ENCODE measurements at places on chromosomes 11 and 22.

DNA sequence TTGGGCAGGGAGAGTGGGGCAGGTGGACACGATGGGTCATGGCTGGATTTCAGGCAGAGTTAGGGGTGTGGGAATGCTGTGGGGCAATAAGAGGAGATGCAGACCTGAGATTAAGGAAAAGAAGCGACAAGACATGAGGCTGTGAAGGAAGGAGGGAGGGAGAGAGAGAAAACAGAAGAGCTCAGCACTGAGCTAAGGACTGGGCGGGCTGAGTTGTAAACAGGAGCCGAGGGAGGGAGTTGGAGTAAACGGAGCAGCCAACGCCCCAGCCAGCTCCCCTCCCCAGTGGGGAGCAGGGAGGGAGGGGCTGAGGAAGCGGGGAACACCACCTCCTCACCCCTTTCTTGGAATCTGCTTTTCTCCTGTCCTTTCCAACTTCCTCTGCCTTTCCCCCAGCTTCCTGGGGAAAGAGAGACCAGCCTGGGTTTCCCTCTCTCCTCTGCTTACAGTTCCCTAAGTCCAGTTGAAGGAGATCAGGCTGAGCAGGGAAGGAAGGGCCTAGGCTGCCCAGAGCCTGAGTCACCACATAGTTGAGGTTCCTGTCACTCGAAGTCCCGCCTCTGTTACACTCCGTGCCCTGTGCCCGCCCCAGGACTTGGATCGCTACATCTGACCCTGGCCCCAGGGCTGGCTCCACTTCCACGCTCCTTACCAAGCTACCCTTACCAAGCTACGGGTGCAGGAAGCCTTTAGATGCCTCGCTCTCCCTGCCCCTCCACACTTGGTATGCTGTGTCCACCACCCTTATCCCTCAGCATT lies 6.7 kb upstream of the AHNAK start:
- DNase-seq = no peak

GRCh38 chr11:114015117-114015516 lies 40.2 kb downstream of the HTR3A start:
- DNase-seq = no peak

DNA sequence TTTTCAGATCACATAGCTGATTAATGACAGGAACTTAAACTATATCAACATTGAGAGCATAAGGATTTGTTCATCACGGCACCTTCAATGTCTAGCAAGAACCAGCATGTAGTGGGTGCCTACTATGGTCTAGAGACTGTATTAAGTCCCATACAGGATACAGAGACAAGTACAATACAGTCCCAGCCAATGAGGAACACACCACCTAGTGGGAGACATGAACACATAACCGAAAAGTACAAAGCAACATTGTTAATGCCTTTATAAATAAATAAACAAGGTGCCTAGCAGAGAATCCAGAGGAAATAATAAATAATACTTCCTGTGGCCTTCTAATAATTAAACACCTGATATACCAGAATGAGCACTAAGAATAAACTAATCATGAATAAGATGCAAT lies 87.7 kb upstream of the OPCML start:
- DNase-seq = no peak

- DNase-seq = no peak
These were observed 160.9 kb downstream of the ADAMTS15 start for GRCh38 chr11:130609121-130610035.

DNA sequence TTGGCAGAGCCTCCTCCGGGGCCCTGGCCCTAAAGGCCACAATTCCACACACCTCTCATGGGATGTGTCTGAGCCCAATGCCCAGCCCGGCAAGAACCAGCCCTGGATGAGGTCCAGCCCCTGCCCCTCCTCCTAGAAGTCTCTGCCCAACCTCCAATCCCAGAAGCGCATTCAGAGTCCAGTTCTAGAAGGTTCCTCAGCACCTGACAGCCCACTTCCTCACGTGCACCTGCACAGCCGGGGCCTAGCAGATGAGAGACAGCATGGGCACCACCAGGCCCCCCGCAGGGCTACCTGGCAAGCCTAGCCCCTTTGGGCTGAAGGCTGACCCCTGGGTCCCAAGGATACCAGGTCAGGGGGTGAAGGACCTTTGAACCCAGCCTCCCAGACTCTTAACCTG lies 11.5 kb upstream of the CDKN1C start:
- DNase-seq = no peak

DNA sequence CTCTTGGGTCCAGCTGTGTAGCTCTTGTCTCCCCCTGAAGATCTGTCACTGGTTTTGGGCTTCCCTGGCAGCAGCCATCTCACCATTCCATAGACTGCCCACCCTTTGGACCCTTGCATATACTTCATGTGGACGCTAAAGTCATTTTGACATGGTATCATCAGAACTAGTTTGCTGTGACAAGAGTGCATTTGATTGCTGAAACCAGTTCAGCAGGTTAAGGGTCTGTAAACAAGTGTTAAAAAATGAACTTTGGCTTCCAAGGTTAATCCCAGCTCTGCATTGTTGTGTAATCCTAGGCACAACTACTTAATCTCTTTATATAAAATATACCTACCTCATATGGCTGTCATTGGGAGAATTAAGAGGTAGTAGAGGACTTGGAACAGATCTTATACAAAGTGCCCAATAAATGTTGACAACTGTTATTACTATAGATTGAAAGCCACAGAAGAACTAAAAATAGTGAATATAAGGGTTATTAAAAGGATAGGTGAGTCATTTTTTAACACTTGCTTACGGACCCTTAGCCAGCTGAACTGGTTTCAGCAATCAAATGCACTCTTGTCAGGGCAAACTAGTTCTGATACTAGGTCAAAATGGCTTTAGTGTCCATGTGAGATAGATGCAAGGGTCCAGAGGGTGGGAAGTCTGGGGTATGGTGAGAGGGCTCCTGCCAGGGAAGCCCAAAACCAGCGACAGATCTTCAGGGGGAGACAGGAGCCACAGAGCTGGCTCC lies 29.4 kb downstream of the CCDC90B start:
- DNase-seq = no peak

- DNase-seq = no peak
These were observed 84.8 kb downstream of the RTL6 start for GRCh38 chr22:44413211-44413610.

DNA sequence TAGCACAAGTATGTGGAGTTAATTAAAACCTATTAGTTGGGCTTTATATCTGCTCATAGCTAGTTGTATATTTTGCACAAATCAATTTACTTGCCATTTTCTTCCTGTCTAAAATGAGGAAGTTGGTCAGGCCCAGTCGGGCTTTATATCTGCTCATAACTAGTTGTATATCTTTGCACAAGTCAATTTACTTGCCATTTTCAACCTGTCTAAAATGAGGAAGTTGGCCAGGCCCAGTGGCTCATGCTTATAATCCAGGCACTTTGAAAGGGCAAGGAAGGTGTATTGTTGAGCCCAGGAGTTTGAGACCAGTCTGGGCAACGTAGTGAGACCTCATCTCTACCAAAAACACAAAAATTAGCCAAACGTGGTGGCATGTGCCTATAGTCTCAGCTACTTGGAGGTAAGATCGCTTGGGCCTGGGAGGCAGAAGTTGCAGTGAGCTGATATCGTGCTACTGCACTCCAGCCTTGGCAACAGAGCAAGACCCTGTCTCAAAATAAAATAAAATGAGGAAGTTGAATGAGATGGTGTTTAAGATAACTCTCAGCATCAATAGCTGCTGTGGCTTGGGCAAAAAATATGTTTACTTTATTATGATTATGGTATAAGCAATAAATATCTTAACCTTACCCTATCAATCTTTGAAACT lies 1558.6 kb upstream of the RAG2 start:
- DNase-seq = no peak

DNA sequence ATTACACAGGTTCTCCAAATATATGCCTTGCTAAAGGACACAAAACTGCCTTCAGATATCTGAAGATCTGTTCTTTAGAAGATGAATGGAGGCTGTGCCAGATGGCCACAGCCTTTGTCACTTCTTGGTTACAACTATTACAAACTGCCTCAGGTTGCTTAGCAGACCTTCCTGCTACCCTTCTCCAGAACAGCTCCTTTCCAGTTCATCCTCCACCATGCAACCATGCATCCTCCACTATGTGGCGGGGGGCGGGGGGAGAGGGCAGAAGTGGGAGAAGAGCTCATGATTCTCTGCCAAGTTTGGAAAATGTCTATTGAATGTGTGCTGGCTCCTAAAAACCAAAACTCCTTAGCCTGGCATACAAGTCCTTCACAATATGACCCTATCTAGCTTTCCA lies 267.5 kb downstream of the TTC28 start:
- DNase-seq = no peak

- DNase-seq = no peak
These were observed 52.1 kb downstream of the ALG9 start for GRCh38 chr11:111819161-111819828.

DNA sequence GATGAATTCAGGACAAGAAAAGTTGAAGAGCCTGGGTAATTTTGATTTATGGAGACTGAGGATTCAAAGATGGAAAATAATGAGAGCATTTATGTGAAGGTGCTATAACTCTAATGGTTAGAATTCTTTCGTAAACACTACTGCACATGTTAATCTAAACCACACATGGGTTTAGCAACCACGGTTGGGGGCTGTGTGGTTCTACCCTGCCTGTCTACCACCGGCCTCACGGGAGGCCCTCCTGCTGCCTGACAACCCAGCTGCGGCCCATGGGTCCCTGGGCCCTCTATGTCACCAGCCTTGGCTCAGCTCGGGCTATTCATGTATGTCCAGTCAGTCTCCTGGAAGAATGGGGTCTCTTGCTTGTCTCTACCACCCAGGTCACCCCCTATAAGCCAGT lies 68.5 kb upstream of the ARFGAP3 start:
- no peak for DNase-seq

DNA sequence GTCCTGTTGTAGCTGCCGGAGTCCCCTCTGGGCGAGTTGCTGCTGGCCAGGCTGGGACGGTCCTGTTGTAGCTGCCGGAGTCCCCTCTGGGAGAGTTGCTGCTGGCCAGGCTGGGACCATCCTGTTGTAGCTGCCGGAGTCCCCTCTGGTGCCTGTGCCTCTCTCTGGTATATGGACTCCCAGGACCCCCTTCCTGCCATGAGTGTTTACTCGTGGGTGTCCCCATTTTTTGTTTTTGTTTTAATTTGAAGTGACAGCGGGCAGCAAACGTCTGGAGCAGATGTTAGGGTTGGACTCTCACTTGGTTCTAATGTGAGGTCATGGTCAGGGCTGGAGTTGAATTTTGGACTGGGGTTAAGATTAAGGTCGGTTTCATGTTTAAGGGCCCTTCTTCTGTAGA lies 14.2 kb downstream of the SHANK3 start:
- no peak for DNase-seq

DNA sequence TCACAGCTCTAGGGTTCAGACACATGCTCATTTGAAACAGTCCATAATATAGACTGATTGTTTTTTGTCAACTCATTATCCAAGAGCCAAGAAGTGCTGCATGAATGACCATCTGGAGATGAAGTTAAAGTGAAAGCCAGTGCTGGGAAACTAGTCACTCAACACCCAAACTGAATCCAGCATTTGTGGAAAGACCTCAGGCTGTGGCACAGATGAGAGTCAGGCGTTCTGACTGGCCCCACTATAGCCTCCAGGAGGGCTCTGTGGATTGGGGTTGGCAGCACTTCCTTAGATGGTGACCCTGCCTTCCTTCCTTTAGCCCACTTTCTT lies 2.1 kb downstream of the FEZ1 start:
- DNase-seq = no peak

GRCh38 chr22:41991111-41991510 lies 7.5 kb upstream of the WBP2NL start:
- DNase-seq = no peak

DNA sequence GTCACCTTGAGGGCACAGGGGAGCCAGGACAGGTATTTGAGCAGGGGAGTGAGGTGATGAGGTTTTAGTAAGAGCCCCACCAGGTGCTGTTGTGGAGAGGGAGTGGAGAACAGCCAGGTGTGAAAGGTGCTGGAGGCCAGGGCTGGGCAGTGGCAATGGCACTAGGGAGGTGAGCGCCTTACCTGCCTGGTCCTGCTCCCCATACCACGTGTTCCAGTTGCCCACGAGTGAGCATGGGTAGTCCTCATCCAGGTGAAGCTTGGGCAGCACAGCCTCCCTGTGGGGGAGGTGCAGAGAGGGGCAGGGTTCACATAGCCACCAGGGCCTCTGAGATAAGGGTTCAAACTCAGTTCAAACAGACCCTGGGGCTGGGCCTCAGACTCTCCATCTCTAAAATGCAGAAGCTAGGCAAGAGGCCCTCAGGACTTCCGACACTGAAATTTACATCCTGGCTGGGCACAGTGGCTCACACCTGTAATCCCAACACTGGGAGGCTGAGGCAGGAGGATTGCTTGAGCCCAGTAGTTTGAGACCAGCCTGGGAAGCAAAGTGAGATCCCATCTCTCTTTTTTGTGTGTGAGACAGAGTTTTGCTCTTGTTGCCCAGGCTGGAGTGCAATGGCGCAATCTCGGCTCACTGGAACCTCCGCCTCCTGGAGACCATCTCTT lies 11.8 kb downstream of the NIPSNAP1 start:
- DNase-seq = no peak

GRCh38 chr11:117421041-117421440 lies 93.4 kb downstream of the CEP164 start:
- no peak for DNase-seq

DNA sequence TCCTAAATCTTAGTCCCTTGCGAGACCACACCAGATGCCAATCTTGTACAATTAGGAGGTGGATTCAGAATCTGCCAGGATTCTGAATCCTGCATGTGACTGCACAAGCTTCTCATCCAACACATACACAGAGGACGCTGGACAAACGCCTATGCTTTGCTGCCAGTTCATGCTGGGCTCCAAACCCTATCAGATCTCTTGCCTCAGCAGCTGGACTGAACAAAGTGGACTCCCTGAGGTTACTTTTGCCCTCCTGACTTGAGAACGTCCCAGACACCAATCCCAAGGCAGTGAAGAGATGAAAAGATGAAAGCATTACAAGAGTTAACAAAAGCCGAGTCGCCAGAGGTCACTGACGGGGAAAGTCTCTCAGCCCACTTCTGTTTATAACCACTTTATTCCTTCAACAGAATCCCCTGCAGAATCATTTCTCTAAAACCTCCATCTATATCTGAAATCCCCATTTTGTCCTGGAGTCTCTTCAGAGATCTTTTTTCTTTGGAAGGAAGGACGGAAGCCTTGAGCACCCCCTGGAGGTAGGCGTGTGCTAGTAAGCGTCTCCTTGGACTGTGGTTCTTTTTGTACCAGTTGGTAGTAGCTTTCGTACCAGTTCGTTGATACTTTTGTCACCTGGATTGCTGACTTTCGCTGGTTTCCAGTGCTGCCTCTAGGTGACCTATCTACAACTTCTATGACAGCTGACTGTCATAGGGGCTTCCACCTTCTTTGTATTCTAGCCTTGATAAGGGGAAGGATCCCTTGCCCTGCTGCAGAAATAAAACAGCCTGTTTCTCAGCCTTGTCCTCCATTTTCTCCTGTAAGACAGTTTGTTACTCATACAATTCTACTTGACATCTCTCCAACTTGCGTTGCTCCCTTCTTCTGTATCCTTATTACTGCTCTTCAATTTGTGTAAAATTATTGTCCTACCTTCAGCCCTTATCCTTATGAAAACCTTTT lies 26.1 kb upstream of the EED start:
- peak; percentile 62 for DNase-seq
